ENCODE measurements at places on chromosomes 7 and 10. TPM values are rescaled to one million over a fixed set of nuclear protein-coding genes. Genes with fewer than 3 reads are reported as not detected.

Gene HSPA12A
- 16.6 TPM for total RNA-seq

Gene DDX56
- total RNA-seq = 44.4 TPM

Gene ACSL5
- 14.4 TPM for total RNA-seq

Gene FKBP14
- 17.6 TPM for total RNA-seq

Gene ZNF804B
- total RNA-seq = 0.16 TPM

Gene PLXDC2
- total RNA-seq = 19.8 TPM

Gene FEZF1
- not detected for total RNA-seq
